ENCODE measurements at places on chromosomes 6 and 20.
A peak's percentile ranks its signal among the peaks of the same experiment; 100 is the strongest.

DNA sequence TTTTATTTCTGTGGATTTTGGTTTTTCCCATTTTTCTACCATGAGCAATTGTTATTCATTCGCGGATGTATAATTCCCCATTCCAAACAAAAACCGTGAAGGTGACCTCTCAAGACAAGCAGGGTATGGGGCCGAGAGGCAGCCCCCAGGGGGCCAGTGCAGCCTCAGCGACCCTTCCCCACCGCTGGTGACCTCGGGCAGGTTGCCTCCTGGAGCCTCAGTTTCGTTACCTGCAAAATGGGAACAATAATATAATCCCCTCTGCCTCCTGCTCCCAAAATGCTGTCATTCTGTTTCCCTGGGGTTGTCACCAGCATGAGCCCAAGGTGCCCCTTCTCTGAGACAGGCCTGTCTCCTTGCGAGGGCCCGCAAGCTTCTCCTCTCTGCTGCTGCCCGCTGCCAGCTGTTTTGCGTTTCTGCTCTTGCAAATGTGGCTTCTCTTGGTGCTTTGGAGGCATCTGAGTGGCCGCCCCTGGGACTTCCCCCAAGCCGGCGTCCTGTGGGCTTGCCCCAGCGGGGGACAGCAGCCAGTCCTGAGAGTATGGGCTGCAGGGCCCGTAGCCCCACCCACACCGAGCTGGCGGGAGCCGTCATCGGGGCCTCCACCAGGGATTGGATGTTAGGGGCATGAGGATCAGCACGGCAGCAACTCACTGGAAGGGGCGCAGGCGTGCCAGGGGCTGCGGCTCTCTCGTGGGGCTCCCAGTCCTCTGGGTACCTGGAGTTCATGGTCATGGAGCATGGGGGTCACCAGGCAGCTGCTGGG lies 161.9 kb downstream of the TAF4 start:
- DNase-seq, result no peak

GRCh38 chr6:63677282-63677681 lies 41.7 kb downstream of the PHF3 start:
- DNase-seq, result no peak

DNA sequence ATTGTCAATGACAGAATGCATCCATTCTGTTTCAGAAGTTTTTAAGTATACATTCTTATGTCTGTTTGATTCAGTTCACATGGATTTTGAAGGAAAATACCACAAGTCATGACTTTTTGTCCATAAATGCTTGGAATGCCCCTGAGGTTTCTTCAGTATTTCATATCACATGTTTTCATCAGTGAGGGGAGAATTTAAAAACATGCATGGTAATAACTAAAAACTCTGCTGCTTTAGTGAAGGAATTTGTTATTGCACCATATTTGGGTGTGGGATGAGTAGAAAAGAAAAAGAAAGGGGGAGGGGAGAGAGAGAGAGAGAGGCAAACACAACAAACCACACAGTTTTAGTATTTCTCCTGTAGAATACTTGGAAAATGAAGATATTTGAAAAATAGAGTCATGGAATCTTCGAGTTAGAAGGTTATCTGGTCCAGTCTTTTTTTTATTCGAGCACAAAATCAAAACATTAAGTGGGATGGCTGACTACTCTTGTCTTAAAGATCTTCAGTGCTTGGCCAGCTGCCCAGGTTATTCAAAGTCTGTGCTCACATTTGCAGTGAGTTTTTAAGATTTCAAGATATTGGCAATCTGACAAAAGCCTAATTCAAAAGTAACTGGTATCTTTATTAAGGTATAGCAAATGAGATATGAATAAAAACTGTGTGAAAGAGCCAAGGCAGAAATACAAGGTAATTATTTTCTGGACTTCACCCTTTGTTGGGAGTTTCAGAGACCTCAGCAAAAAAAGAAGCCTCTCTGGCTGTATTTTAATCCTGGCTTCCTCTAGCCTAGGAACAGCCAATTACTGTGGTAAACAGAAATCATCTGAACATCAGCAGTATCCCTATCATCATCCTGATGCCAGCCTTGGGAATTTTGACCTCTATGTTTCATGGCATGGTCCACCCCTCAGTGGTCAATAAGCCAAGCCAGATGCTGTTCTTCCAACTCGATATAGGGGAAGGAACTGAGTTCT lies 687.9 kb upstream of the CITED2 start:
- peak; percentile 56 for DNase-seq

DNA sequence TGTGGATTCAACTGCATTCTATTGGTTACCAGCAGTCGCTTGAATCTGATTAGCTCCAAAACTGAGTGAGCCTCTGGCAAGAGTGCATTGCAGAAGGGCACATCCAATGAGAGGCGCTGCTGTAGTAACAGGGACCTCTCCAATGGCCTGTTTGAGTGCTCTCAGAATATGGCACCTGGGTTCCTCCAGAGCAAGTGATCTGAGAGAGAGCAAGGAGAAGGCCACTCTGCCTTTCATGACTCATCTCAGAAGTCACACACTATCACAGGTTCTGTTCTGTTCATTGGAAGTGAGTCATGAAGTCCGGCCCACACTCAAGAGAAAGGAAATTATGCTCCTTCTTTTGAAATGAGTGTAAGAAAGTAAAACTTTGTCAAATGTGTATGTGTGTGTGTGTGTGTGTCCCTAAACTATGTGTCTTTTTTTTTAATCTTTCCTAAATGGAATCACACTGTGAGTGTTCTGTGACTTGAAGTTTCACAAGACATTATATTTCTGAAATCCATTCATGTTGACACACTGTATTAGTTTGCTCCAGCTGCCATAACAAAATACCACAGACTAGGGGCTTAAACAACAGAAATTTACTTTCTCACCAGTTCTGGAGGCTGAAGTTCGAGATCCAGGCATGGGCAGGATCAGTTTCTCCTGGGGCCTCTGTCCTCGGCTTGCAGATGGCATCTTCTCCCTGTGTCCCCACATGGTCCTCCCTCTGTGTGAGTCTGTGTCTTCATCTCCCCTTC lies 138.3 kb upstream of the CDYL start:
- no peak for DNase-seq

GRCh38 chr6:18039481-18039880 lies 52.0 kb upstream of the KIF13A start:
- no peak for DNase-seq

GRCh38 chr6:36586606-36587005 lies 7.6 kb upstream of the SRSF3 start:
- DNase-seq, result no peak

DNA sequence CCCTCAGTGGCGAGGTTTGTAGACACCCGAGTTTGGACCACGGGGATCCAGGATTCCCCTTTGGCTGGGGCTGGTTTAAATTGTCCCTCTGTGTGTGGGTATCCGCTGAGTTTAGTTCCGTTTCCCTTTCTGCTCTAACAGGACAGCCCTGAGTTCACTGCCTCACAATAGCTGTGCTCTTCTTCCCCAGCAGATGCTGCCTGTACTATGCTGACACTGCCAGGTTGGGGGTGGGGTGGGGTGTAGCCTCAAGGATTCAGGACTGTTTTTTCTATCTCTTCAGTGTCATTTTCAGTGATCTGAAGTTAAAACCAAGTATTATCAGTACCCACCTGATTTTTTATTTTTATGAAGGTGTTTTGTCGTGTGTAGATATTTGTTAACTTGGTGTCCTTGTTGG lies 655.0 kb downstream of the COL12A1 start:
- DNase-seq, result no peak

DNA sequence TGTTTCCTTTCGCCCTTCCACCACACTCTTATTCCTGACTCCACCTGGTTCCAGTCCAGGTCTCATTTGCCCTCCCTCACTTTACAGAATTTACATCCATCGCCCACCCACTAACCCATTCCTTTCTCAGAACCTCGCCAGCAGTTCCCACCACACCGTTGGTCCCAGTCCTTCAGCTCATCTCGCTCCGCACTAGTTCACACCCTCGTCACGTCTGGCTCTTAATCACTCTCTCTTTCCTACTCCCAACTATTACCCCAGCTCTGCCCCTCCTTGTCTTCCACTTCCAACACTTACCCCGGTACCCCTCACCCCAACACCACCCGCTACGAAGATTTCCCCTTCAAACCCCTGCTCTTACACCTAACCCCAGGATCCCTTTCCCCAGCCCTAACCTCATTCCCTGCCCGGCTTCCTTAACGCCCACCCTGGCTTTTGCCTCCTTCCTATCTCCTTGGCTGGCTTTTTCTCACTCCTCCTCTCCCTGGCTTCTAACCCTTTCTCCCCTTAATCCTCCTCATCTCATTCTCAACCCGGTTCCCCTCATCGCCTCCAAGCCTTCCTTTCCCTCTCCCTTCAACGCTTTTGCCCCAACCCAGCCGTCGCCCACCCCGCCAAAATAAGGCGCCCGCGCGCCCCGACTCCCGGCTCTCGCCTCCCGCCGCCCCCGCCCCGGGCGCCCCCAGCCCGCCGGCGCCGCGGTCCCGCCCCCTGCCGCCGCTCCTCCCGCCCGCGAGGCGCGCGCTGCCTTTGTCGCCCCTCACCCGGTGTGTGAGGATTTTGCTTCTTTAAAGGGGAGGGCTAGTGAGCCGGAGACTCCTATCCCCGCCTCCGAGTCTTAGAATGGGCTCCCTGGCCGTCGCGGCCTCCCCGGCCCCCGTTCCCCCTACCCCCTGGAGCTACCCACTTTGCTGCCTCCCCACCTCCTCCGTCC lies 542 bp downstream of the USP49 start:
- no peak for DNase-seq

- no peak for DNase-seq
These were observed 150.0 kb upstream of the SPACA1 start for GRCh38 chr6:87897663-87898062.

- DNase-seq, result no peak
These were observed 258.6 kb upstream of the KCNG1 start for GRCh38 chr20:51281521-51281920.

DNA sequence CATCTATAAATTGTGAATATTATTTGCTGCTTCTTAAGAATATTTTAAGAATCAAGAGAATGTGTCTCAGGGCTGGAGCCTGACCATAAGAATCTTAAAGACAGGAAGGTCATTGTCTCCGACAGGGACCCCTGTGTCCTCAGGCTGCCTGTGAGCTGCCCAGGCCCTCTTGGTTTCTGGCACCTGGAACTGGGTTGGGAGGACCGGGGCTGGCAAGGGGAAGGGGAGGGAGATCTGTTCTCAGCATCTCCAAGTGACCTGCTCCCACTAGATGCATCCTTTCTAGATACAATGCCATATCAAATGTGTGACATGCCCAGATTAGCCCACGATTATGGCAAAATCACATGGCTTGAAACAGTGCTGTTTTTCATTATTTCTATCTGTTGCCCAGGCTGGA lies 110.5 kb downstream of the SCML4 start:
- DNase-seq, result no peak

DNA sequence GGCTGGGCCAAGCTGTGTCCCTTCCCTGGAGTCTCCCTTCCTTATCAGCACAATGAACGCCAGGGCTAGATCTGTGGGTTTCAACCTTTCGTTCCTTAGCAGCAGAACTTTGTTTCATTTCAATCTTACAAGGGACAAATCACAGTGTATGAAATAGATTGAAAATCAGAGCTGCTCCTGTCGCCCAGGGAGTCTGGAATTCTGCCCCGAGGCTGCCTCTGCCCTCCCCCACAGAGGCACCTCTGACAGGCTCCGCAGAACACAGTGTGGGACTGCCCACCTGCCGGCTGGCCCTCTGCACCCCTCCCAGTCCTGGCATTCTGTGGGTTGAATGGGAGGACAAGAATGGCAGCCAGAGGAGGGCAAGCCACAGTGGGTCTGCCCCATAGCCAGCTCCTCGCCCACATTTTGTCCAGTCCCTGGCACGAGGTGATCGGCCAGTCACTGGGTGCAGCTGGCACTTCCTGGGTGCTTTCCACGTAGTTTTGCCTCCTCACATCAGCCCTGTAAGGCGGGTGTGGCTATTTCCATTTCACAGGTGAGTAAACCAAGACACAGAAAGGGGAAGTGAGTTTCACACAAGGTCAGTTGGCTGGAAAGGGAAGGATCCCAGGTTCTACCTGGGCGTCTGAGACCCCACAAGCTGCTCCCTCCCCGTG lies 26.1 kb downstream of the MANBAL start:
- no peak for DNase-seq

GRCh38 chr6:50272611-50273010 lies 222.9 kb upstream of the DEFB112 start:
- DNase-seq, result no peak

DNA sequence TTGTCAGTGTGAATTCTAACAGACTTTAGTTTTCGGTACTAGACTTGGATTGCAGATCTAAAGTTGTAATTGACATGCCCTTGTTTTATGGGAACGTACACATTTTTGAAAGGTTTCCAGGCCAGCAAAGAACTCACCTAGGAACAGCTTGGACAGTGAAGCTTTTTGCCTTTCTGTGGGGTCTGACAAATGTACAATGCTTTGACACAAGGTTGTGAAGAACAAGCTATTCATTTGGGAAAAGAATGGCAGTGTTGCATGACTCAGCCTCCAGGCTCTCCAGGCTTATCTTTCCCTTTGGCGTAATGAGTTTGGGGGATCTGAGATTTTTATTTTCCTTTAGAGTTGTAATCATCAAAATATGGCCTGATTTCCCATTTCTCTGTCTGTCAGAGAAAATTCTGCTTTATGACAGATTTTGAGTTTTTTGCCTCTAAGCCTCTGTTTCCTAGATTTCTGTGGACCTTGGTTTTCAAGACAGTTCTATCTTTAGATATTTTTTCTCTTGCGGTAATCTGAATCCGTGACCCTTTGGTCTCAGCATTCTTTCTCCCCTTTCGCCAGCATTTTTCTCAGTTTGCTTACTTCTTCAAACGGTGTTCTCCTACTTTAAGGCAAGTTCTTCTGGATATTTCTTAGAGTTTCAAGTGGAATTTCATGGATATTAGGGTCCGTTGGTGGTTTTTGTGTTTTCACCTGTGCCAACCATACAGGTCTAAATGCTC lies 221.0 kb downstream of the ADGB start:
- no peak for DNase-seq

DNA sequence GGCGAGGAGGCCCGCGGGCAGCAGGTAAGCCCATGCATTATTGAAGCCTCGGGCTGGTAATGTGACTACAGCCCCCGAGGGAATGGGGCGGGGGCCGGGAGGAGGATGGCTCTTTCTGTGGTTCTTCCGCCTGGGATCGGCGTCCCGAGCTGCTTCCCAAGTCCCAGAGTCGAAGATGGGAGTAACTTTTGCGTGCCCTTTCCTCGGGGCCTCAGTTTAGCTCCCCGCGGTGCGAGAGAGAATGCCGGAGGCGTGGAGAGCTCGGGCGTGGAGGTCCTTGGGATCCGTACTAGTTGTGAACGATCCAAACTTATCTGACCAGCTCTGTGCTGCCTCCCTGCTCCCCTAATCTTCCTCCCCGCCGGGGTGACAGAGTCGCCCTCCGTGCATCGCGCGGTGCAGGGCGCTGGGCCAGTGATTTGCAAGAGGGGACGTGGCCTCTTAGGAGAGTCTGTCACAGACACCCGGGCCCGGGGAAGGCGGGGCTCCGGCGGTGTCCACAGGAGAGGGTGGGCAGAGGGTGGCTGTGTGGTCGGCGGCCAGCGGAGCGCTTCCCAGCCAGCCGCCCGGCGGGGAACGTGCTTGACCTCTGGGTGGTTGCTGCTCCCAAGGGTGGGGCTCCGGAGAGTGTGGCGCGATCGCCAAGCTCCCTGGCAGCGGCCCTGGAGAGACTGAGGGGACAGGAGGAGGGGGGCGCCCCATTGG lies 815 bp downstream of the UTRN start:
- peak; percentile 43 for DNase-seq

GRCh38 chr6:158799051-158799792 lies 19.9 kb downstream of the EZR start:
- no peak for DNase-seq
